Occipital lobe (tissue), 3 donors: ENCODE measurements at places on chromosomes 16 and 17.
A peak's percentile ranks its signal among the peaks of the same experiment; 100 is the strongest.

GRCh38 chr17:1413281-1413791, 13.3 kb upstream of the YWHAE start:
- peak; percentile 16 for DNase-seq

DNA sequence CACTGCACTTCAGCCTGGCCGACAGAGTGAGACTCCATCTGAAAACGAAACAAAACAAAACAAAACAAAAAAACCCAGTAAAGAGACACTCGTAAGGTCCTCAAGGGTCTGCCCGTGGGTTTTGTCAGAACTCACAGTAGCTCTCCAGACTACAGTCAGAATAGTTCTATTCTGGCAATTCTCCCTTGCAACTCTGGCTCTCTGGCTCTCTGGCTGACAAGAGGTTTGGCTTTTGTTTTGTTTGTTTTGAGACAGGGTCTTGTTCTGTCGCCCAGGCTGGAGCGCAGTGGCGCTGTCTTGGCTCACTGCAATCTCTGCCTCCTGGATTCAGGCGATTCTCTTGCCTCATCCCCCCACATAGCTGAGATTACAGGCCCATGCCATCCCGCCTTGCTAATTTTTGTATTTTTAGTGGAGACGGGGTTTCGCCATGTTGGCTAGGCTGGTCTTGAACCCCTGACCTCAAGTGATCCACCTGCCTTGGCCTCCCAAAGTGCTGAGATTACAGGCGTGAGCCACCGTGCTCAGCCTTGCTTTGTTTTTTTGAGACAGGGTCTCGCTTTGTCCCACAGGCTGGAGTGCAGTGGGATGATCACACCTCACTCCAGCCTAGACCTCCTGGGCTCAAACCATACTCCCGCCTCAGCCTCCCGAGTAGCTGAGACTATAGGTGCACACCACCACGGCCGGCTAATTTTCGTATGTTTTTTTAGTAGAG, 20.5 kb upstream of the CHP2 start:
- DNase-seq, result no peak

DNA sequence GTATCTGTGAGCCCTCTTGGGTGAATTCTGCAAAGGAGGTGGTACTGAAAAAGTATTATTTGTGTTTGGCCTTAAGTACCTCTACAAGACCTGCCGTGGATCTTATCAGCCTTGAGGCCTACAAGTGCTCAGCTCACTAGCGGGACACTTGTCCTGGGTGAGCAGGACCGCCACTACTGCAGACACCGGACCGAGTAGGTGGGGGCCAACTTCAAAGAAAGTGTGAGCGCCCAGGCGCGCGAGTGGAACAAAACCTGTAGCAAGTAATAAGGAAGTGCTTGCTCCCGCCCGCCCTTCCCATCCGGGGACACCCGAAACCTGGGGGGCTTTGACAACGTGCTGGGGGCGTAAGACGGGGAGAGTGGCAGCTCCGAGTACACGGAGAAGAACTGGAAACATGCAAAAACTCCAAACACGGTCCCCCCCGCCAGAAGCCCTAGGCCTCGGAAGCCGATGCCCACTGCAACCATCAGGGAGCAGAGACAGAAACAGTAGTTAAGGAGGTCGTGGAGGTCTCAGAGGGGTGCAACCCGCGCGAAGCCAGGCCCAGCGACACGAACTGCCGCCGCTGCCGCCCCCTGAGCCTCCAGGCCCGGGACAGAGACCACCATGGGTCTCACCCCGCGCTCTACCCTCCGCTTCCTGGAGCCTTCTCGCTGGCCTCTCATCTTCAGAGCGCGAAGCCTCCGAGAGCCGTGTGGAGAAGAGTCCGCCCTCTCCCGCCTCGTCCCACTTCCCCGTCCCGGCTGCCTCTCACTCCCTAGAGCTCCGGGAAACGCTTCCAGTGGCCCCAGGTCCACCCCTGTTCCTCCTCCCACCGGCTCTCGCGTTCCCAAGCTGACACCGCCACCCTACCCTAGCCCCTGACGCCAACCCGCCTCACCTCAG, 537 bp downstream of the CNOT1 start:
- DNase-seq, result no peak

GRCh38 chr17:37827905-37828650, 83.2 kb upstream of the HNF1B start:
- DNase-seq, result no peak

- peak; percentile 72 for DNase-seq
Observed at GRCh38 chr17:3512505-3513171, 36.8 kb downstream of the ASPA start.

DNA sequence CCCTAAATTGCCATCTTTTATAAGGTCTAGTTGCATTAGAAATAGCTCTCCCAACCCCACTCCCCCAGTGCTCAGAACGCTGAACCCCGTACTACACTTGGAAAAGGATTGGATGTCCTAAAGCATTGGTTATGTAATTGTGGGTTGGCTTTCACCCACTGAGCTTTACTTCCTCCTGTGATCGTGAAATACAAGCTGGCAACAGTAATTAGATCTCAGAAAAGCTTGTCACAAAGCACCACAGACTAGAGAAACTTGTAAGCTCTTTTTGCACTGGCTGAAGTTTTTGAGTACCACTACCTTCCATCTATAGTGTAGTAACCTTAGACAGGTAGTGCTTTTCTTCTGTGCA, 54.4 kb downstream of the SIAH1 start:
- no peak for DNase-seq

DNA sequence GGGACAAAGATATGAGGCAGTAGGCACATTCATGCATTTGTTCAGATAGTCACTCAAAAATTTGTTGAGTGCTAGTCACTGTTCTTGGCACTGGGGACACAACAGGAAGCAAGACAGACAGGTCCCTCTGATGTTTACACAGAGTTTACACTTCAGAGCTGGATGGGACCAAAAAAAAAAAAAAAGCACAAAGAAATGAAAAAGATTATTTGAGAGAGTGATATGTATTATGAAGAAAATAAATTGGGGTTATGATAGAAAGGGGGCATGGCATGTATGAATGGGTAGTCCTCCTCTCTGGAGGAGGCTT, 3.5 kb upstream of the YPEL2 start:
- DNase-seq, result no peak

DNA sequence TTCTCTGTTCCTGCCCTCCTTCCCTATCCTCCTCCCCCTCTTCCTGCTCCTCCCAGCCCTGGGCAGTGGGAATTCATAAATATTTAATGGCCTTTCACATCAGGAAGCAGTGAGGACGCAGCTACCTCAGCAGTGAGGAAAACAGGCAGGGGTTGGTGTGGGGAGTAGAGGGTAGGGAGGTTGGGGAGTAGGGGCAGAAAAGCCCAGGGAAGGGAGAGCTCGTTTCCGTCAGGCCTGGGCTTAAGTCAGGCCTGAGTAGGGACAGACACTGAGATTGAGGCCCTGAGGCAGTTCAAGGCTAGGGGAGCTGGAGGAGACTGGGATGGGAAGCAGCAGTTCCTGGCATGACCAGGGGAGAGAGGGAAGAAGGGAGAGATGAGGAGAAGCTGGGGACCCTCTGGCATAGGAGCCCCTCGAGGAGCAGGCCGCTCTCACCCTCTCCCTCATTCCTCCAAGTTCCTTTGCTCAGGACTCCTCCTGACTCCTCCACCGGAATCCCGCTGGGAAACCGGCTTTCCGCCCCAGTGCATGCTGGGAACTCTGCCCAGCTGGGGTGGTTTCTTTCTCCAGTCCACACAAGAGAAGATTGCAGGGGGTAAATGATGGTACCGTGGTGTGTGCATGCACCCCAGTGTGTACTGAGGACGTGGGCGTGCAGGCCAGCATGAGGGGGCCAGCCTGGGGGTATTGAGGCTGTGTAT, 6.2 kb downstream of the SAMD14 start:
- no peak for DNase-seq

GRCh38 chr16:30534368-30535105, at the start of gene ZNF747:
Gene ZNF747, minus strand, starts transcription at chr16:30534858. Its CDS starts 179 bp downstream, at chr16:30534679.
- peak; percentile 91 for DNase-seq
